ENCODE measurements at places on chromosomes 5 and 9.
A peak's percentile ranks its signal among the peaks of the same experiment; 100 is the strongest.

- DNase-seq = no peak
These were observed 195.8 kb downstream of the EFNA5 start for GRCh38 chr5:107474716-107475489.

GRCh38 chr9:16628413-16628812 lies 242.1 kb downstream of the BNC2 start:
- DNase-seq = no peak

GRCh38 chr9:134699343-134699740 lies 57.7 kb downstream of the COL5A1 start:
- no peak for DNase-seq

DNA sequence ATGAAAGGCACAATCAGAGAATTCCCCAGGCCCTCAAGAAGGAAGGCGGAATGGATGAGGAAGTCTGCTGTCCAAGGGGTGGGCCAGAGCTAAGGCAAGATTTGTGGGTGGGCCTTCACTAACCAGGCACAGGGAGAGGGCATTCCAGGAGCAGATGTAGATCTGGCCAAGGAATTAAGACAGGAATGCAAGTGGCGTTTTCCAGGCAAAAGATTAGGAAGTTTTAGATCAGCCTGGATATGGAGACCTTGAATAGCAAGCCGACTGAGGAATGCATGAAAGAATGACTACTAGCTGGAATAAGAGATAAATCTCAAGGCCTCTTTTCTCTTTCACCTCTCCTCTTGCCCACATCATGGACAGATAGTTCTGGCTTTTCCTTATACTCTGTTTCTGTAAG lies 68.5 kb downstream of the GHR start:
- DNase-seq = no peak

DNA sequence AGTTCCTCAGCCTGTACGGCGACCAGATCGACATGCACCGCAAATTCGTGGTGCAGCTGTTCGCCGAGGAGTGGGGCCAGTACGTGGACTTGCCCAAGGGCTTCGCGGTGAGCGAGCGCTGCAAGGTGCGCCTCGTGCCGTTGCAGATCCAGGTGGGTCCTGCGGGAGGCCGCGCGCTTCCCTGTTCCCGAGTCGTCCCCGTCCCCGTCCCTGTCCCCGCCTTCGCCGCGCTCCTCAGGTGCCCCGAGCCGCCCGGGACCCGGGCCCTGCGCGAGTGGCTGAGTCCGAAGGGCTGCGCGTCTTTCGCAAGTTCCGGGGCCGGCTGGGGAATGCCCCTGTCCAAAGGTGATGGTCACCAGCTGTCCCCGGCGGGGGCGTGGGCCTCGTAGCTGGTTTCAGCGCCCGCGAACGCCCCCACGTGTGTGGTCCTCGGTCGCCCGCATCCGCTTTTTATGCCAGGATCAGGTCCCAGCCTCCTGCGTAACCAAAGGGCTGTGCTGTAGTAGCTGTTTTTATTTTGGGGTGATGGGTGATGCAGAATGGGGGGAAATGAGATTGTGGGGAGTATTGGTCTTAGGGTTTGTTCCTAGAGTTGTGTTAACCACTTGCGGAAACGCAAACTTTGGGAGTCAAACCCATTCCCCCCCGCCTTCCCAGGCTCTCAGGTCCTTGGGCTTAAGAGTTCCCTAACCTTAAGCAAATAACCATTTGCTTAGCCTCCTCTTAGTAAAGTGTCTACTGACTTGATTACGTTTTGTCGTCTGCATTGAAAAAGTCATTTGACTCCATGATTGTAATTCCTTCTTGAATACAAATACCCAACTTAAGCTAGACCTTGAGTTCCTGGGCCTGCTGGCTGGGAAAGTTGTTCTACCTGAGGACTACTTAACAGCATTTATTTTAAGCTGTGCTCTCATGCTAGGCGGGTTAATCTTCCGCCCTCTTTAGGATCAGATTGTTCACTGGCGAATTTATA lies 663 bp downstream of the ISOC1 start:
- DNase-seq = peak; percentile 29

- no peak for DNase-seq
These were observed 3.6 kb upstream of the SPATA31E1 start for GRCh38 chr9:87878989-87879511.

DNA sequence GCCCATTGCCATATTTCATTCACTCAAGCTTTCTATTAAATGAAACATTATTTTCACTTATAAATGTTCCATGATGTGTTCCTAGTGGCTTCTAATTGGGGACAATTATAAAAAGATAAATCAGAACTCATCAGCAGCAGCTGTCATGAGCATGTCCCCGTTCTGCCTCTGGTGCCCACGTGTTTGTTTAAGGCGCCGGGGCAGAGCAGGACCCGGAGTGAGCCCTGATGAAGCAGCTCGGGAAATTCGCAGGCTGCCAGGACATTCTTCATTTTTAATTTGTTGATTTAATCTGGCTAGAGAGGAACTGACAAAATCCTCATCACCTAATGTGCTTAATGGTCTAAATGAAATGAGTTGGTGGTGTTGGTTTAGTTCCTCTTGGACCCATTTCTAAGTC lies 475.0 kb downstream of the CTNND2 start:
- no peak for DNase-seq

DNA sequence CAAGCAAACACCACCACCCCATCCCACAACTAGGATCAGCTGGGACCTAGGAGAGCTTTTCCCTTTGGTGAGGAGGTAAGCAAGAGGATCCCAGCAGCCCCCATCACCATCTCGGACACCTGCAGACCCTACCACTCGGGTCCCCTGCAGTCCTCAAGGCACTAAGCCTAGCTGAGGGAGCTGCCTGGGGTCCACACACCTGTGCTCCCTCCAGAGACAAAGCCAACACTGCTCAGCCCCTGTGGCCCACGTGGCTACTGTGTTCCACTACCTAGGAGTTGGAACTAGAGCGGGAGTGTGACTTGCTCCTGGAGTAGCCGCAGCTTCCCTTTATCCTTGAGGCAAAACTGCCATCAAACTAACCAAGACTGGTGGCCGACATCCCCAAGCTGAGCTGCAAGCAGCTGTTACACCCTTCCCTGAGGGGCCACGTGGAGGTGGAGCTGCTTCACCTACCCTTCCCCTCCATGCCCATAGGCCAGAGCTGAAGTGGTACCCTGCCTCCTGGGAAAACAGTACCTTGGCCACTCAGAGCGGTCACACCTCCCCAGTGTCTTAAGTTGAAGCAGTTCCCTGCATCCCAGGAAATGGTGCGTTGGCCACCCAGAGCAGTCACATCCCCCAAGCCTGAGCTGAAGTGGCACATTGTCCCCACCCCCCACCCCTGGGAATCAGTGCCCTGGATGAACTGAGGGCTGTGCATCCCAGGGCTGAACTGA lies 205.5 kb downstream of the CACNA1B start:
- no peak for DNase-seq

GRCh38 chr5:174320051-174320450 lies 274.5 kb downstream of the NSG2 start:
- DNase-seq = no peak

DNA sequence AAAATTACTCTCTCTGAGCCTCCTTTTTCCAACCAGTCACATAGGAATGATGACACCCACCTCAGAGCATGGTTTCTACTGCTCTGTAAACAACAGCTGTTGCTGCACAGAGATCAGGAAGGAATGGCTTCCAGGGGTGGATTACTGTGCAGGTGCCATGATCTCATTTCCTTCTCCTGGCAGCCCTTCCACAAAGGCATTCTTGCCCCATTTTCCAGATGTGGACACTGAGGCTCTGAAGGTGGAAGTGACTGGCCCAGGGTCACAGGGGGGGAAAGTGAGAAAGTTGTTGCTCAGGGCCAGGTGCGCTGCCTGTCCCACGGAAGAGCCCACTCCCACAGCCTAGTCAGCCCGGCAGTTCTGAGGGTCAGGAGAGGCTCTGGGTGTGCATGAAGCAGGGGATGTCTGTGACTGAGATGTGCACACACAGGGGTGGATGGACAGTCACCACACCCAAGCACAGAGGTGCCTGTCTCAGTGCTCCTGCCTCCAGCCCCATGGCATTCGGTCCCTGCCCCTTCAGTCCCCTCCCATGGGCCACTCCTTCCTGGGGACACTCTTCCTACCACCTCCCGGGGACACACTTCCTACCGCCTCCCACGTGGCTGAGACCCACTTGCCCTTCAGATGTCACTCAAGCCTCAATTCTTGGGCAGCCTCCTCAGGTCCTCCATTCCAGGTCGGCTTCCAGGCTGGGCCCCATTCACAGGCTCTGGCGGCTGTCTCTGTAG lies 17.0 kb downstream of the FGFR4 start:
- no peak for DNase-seq

All from activated CD4-positive, alpha-beta T cell treated with anti-CD3 and anti-CD28 coated beads, Interleukin-2, amount 50 U/mL, for 1 hour (primary cell).